ENCODE measurements at places on chromosomes 12 and 14.

DNA sequence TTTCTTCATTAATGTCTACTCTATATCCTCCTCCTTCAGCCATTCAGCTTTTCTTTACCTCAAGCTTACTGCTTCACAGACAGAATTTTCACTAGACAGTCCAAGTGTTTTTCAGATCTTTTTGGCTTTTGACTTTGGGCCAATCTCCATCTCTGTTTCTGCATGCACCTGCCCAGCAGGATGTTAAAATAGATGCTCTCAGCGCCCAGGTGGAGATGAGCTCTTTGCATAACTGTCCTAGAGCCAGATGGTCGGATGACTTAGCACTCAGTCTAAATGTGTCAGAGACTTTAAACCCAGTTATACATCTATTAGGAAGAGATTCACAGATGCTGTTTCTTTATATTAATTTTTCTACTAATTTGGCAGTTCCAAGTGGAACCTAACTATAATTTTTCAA is 80.3 kb upstream of the SSTR1 start:
- no peak for DNase-seq

DNA sequence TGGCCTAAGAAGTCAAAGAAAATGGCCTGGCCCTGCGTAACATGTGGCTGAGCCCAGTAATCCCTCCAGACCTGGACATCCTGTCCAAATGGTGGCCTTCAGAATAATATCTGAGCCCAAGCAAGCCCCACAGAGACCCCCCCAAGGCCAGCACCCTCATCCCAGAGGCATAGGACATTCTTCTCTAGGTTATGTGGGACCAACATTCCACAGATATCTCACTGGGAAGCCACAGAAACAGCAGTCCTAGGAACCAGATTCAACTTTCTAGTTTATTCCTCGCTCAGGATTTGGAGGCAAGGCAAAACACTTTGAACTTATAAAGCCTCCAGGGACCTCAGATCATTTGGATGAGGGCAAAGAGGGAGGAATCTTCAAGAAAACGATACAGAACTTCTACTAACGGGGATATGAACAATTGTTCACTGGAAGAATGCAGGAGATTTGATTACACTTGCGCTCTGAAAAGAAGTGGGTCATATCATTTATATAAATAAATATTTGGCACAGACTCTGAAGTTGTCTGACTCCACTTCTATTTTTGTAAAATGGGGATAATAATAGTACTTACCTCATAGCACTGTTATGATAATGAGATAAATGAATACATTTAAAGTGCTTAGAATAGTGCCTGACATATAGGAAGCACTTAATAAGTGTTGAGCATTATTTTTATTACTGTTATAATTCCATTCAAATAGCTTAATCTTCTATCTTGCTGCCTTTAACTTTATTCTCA is 171.5 kb downstream of the NUAK1 start:
- DNase-seq: peak; percentile 14

DNA sequence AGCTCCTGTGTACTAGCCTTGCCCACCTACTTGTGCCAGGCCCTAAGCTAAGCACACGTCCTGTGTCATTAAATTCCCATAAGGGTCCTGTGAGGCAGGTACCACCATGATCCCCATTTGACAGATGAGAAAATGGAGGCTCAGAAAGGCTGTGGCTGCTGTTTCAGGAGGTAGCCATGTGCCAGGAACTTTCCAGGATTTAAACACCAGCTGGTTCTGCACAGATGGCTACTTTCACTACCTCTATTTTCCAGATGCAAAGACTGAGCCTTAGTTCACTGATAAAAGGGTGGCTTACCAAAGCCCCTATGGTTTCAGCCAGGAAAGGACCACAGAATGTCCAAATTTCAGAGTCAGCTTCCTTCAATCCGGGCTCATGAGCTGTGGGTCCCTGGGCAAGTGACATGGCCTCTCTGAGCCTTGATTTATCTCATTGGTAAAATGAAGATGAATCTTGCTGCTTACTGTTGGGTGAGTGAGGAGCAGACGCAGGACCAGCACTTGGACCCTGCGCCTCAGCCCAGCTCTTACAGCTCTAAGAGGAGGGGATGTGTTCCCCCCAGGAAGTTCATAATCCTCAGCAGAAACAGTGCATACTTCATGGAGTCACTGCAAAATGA is 23.5 kb downstream of the CMKLR1 start:
- no peak for DNase-seq

DNA sequence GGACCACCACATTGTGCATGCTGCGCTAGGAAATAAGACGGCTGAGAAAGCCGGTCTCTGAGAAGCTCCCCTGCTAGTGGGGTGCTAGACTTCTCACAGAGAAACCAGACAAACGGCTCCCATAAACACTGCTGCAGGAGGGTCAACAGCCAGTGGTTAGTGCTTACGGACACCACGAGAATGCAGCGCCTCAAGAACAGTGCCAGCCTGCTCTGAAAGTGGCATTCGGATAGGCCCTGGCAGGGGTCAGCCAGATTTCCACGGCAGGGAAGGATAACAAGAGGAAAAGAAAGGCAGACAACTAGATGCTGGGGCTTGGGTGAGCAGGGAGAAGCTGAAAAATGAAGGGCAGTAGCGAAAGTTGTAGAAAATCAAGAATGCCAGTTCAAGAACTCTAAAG is 26.4 kb downstream of the PPTC7 start:
- no peak for DNase-seq

DNA sequence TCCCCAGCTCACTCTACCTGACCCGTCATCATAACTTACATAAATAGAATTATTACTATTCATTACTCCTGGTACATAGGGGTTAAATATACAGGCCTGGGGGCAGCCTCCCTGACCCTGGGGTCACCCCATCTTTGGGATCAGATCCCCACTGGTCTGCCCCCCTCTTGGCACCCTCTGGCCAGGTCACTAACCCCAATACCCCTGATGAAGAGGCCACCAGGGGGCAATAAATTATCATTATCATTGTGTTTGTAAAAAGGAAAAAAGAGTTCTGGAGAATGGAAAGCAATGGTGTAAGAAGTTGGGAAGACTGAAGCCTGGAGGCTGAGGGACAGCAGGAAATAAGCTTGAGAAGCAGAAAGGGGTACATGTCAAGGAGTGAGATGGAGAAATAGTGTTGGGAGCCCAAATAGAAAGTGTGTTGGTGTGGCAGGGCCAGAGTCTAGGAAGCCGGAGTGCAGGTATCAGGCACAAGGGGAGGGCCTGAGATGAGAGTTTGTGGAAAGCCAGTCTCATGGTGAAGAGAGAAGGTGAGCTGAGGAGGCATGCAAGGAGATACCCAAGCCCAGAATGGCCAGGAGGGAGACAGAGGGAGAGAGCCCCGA is 6.1 kb upstream of the AAAS start:
- peak; percentile 27 for DNase-seq

- no peak for DNase-seq
Measured at GRCh38 chr12:120721866-120722265, 3.8 kb upstream of the ACADS start.

DNA sequence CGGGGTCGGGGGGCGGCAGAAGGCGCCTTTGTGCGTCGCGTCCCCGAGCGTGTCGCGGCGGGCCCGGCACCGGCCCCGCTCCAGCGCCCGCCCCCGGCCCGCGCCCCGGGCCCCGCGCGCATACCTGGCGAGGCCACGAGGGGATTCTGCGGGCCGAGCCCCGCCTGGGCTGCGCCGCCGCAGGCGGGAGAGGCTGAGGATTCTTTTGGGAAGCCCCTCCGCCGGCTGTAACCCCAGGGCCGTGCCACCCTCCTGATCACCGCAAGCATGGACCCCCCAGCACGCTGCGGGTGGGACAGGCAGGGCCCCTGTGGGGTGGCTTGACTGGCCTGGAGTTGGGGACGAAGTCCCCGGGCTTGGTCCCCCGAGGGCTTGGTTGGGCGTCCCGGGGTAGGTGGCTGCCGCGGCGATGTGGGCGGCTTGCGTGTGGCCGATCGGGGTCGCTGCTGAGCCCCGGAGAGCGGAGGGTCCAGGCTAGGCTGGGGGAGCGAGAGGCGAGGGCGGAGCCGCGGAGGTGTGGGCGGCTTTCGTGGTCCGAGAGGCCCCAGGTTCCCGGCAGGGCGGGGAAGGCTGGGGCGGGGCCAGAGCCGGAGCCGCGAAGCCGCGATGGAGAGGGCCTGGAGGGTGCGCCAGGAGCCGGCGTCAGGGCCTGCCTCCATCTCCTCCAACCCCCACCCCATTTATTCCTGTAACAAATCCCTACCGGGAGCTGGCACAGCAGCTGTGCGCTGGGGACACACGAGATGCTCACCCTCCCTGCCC is 28.4 kb upstream of the GPR132 start:
- DNase-seq: no peak

DNA sequence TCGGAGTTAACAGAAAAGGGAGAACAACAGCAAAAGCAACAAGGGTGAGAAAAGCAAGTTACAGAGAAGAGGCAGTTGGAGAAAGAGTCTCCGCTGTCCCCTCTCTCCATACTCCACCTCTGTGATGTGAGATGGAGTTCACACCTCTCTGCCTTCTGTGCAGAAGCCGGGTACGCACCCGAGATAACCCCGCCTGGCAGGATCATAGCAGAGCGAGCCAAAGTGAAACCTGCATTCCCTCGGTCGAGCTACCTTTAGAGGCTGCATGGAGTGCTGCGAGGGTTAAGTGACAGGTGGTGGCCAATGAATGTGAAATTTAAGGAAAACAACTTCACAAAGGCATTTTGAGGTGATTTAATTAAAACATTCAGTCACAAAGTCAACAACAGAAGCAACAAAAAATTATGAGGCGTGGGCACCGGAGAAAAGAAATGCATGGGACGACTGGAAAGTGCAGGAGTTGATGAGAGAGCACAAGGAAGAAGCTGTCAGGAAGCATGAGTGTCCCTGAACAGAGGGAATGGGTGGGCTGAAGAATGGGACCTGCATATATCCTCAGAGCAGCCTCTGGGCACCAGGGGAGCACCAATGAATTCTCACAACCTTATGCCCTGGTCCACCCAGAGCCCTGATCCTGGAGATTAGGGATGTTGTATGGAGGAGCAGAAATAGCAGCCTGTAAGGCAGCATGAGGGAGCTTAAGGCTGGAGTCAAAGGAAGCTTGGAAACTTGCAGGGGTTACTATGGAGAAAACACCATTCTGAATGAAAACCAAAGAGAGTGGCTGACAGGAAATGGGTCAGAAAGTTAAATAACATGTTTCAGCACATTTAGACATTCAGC is 208.3 kb downstream of the EMP1 start:
- DNase-seq: no peak

DNA sequence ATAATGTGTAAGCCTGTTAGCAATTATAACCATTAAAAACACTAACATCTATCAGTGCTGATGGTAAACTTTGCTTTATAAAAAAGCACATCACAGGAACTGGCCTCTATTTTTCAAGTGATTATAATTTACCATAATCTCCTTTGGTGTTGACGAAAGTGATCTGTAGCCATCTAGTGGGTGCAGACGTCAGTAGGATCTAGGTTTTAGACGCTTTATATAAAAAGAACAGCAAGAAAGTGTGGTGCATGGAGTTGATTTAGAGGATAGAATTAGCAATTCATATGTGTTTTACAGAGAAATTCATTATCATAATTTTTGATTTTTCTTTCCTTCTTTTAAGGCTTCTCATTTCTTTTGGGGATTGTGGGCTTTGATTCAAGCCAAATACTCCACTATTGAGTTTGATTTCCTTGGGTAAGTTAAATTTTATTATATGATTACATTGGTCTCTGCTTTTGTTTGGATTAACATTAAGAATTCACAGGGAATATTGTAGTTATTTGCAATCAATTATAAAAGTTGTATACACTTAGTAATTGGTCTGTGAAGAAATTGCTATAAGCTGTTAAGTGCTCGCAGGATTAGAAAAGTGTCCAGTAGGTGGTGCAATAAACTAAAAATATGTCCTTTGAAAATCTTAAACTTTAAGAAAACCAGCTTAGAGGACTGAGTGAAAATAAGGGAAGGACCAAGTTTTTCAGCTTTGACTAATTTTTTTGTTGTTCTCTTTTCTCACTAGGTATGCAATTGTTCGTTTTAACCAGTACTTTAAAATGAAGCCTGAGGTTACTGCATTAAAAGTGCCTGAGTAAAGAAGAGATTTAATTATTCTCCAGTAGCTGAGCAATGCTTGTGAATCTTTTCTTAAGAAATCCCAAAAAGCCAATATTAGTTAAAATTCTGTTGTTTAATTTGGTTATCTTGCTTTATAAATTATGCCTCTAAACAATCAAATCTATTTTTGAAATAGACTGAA is 59.5 kb downstream of the ETNK1 start:
- peak; percentile 50 for DNase-seq

DNA sequence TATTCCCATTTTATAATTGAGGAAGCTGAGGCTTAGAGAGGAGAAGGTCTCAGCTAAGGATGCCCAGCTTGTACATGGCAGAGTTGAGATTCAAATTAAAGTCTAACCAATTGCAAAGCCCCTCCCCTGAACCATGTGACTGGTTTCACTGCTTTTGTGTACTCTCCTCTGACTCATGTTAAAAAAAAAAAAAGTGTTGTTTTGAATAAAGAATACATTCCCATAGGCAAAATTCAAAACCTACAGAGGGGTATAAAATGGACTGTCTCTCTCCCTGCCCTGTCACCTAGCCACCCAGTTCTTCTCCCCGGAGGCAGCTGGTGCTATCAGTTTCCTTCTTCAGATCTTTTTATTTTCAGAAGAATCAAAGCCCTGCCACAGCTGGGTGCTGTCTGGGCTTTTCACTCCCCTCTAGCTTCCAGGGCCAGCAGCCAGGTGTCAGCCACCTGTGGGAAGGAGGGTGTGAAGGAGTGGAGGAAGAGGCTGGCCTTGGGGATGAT is 5.4 kb downstream of the PSMD9 start:
- peak; percentile 74 for DNase-seq

GRCh38 chr14:86020841-86021240 is 490.9 kb downstream of the FLRT2 start:
- DNase-seq: no peak

- DNase-seq: peak; percentile 81
Measured at GRCh38 chr14:50061664-50062437, 54.5 kb downstream of the VCPKMT start.

DNA sequence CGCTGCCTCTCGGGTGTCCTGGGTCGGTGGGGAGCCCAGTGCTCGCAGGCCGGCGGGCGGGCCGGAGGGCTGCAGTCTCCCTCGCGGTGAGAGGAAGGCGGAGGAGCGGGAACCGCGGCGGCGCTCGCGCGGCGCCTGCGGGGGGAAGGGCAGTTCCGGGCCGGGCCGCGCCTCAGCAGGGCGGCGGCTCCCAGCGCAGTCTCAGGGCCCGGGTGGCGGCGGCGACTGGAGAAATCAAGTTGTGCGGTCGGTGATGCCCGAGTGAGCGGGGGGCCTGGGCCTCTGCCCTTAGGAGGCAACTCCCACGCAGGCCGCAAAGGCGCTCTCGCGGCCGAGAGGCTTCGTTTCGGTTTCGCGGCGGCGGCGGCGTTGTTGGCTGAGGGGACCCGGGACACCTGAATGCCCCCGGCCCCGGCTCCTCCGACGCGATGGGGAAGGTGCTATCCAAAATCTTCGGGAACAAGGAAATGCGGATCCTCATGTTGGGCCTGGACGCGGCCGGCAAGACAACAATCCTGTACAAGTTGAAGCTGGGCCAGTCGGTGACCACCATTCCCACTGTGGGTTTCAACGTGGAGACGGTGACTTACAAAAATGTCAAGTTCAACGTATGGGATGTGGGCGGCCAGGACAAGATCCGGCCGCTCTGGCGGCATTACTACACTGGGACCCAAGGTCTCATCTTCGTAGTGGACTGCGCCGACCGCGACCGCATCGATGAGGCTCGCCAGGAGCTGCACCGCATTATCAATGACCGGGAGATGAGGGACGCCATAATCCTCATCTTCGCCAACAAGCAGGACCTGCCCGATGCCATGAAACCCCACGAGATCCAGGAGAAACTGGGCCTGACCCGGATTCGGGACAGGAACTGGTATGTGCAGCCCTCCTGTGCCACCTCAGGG is 679 bp downstream of the ARF6 start:
- peak; percentile 45 for DNase-seq

GRCh38 chr12:65742018-65743010 is 82.0 kb upstream of the HMGA2 start:
- peak; percentile 55 for DNase-seq

Data from LHCN-M2 (cell line).